ENCODE measurements at places on chromosomes 2 and 18.

- no peak for DNase-seq
Measured at GRCh38 chr2:229319558-229319957, 48.5 kb upstream of the PID1 start.

DNA sequence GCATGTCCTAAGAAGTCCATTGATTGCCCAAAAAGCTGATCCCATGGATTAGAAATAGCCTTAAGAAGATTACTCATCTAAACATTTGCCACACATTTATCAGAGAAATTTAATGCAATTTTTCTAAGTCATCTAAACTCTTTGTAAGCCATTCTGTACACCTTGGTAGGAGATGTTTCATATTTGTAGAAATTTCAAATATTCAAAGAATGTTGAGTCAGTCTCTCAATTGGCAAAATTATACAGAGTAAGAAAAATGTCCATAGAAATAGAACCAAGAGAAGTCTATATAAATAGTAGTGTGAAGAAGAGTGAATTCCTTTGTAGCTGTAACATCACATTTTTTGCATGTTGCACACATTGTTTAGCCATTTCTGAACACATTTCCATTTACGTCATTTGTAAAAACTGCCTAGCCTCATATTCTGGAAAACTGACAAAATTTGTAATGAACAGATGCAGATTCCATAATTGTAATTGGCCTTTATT, 128.6 kb downstream of the MSTN start:
- no peak for DNase-seq

GRCh38 chr18:5294113-5294456, 1.4 kb downstream of the ZBTB14 start:
- DNase-seq, result no peak

- DNase-seq, result no peak
Measured at GRCh38 chr2:191968120-191968519, 121.2 kb upstream of the CAVIN2 start.

GRCh38 chr18:62953663-62954062, 238.3 kb downstream of the PHLPP1 start:
- no peak for DNase-seq

DNA sequence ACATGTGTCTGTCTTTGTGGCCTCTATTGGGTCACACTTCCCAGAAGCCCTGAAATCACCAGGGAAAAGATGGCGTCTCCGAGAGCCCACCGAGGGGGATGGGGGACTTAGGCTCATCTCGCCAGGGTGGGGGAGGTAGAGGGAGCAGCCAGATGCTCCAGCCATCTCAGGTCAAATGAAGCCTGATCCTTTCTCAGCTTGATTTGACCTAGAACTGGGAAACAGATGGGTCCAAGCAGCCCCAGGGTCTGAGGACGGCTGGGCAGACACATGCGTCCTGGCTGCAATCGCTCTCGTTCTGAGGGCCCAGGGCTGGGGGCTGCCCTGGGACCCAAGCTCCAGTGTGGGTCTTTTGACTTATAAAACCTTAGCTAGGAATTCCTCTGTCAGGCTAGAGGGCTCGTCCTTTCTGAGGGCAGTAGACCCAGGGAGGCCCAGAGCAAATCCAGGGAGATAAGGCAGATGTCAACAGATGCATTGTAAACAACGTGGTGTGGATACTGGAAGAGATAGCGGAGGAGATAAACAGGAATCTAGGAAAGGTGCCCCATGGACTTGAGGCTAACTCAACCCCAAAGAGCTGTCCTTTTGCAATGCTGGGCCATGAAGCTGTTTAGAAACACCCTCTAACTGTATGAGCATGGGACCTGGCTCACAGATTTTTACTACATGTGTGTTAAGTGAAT, 127.7 kb downstream of the MYCN start:
- no peak for DNase-seq

DNA sequence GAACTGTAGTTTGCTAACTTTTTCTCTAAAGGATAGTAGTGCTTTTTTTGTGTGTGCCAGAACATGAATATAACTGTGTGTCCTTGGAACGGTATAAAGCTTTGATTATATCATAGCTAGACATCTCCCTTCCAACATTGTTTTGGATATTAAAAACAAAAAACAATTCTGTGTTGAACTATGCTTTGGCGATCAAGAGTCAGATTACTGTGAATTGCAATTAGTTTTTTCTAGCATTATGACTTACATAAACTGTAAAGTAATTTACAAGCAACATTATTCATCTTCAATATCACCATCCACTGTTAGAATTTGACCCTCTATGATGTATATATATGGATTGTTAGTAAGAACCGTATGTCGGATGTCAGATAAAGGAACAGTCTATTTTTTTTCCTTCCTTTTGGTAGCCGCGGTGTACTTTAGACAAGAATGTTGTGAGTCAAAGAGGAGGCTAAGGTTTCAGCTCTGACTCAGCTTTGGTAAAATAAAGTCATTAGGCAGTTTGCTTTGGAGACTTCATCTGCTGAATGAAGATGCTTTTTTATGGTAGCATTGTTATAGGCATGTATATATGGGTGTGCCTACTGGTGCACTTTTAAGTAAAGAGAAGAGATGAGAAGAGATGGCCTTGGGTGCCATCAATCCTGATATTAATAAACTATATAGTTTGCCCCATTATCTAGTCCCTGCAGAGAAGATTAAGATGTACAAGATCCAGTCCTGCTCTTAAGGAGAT, 76.4 kb downstream of the LTBP1 start:
- no peak for DNase-seq
